ENCODE measurements at places on chromosomes 2 and 18.
A peak's percentile ranks its signal among the peaks of the same experiment; 100 is the strongest.

DNA sequence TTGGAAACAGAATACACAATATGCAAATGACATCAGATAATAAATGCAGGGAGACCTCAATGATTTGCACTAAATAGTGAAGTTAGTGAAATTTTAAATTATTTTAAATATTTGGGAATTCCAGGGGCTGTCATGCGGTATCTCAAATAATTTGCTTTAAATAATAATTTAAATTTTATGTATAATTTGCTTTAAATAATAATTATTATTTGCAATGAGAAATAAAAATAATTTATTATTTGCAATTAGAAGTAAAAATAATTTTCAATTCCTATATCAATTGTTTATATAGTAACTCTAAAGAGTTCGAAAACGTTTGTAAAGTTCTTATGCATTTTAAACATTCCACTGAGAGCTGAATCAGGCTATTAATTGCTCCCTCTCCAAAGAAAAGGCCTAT lies 226.4 kb downstream of the ZBTB7C start:
- H3K4me3 ChIP-seq, result no peak overlapping the region
- H3K4me1 ChIP-seq, result peaks cover 20% of the 10 kb centered on the region
- H3K36me3 ChIP-seq, result no peaks in the 10 kb centered on the region
- no peak overlapping the region for H3K27ac ChIP-seq

- H3K4me1 ChIP-seq, result peaks cover 8% of the 10 kb centered on the region
- H3K27me3 ChIP-seq, result no peaks in the 10 kb centered on the region
- peak within 1 kb of the TSS; percentile 95 for H3K27ac ChIP-seq
- peaks cover 2% of the 10 kb centered on the region for H3K36me3 ChIP-seq
These were observed at the start of gene FBXO36 for GRCh38 chr2:229922449-229923386. Gene FBXO36 (plus strand): TSS chr2:229922503. CDS start chr2:229922514, 11 bp downstream.

DNA sequence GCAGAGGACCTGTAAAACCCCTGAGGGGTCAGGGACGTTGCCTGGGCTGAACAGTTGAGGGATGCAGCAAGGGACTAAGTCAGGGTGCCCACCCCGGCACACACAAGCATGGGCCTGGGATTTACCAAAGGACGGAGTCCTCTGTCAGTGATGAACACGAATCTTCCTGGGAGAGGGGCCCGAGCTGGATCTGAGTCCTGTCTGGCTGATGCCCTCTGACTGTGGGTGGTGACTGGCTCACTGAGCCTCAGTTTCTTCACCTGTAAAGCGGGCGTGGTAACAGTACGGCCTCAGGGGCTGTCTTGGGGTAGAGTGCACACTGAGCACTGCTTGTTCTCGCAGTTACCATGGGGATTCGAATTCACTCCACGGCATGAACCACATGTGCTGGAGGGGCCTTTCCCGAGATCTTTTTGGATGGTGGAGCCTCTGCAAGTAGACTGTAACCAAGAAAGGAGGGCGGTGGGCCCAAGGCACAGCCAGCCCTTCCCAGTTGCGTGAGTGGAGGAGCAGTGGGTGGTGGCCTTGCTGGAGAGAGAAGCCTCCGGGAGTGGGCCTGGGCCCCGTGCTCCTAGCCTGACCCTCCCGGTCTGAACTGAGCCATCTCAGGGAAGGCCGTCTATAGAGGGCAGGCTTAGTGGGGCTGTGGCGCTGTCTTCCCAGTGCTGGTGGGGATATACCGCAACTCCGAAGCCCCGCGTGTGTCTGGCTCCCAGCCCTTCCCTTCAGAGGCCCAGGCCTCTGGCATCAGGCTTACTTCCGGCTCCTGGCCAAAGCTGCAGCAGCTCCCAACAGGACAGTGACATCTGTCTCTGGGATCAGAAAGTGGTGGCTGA lies 130.8 kb upstream of the HS6ST1 start:
- H3K27ac ChIP-seq, result no peak overlapping the region
- peaks cover 36% of the 10 kb centered on the region for H3K4me1 ChIP-seq
- peak; percentile 54 for DNase-seq
- H3K27me3 ChIP-seq, result no peaks in the 10 kb centered on the region
- no peaks in the 10 kb centered on the region for H3K36me3 ChIP-seq

- H3K27me3 ChIP-seq, result no peaks in the 10 kb centered on the region
- no peak overlapping the region for H3K27ac ChIP-seq
- H3K36me3 ChIP-seq, result no peaks in the 10 kb centered on the region
These were observed 140.8 kb downstream of the FIGN start for GRCh38 chr2:163595028-163595427.

DNA sequence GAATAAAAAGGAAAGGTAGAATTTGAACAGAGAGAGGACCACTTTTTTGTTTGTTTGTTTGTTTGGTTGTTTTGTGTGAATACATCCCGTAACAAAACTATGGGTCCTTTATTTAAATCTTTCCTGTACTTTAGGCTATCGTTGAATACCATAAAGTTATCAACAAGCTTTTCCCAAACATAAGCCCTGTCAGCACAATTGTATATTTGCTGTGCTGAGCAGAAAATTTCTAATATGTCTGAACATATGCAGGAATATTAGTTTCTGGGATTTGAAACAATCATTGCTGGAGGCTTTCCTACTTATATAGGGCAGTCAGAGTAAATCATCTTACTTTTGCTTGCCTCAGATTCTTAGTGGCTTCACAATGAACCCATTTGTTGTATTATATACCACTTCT lies 536.4 kb downstream of the CNTNAP5 start:
- no peak for DNase-seq
- no peaks in the 10 kb centered on the region for H3K27me3 ChIP-seq
- no peaks in the 10 kb centered on the region for H3K4me1 ChIP-seq
- no peaks in the 10 kb centered on the region for H3K36me3 ChIP-seq
